Stomach (tissue), 19 donors: ENCODE measurements at places on chromosomes 3 and 15. TPM values are rescaled to one million over a fixed set of nuclear protein-coding genes. Genes with fewer than 3 reads are reported as not detected.
A peak's percentile ranks its signal among the peaks of the same experiment; 100 is the strongest.

DNA sequence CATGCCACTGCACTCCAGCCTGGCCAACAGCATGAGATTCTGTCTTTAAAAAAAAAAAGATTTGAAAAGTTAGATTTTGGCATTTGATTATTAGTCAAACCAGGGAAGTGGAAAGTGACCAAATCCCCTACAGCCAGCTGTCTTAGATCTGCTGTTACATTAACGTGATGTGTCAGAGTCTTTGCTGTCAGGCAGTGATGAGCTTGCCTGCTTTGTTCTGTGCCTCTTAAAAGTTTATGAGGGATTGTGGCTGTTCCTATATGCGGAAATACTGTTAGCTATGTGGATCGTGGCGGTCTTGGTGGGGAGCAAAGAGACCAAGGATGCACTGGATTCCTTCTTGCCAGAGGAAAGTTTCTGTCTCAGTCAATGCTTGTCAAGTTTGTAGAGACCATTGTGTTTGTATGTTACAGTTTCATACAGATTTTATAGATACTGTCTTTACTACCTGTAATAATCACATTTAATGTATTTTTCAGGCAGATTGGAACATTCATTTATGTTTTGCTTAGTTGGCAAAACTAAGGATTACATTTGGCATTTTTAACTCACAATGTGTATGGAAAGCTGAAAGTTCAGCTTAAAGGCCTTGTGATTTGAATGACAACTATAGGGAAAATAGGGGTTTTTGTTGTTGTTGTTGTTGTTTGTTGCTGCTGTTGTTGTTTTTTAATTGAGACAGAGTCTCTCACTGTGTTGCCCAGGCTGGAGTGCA lies 137.4 kb downstream of the VPS8 start:
- DNase-seq = no peak

DNA sequence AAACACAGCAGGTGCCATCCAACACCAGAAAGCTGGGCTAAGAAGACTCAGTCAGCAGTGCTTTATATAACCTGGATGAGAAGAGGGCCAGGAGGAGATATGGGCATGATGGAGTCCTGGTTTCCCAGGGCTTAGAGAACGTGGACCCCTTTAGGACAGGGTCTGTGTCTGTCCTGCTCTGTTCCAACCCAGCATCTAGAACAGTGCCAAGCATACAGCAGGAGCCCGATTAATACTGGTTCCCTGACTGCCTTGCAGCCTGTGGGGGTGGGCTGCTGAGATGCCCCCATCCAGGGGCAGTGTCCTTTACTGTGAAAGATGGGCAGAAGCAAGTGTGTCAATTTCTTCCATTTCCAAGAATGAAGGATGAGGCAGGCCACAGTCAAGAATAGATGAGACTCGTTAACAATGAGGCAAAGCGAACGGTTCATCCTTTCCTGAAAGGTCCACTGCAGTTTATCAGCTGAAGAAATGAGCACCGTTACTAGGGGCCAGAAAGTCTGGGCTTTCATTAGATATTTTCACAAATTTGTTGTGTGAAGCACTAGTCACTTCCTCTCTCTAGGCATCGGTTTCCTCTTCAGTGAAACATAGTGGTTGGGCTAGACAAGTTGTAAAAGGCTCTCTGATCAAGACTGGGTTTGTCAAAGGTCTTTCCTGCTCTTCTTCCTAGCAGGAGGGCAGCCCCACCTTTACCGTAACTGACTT lies 72.0 kb upstream of the HERC1 start:
- DNase-seq = peak; percentile 32

- DNase-seq = no peak
Observed at GRCh38 chr3:150972366-150973071, at the start of gene CLRN1. Gene CLRN1, minus strand, starts transcription at chr3:150972727. Its CDS starts 19 bp downstream, at chr3:150972708.

- DNase-seq = no peak
Observed at GRCh38 chr3:168531116-168531515, 435.4 kb upstream of the GOLIM4 start.

Gene VIPR1
- 10.1 TPM for total RNA-seq

Gene PIERCE2
- total RNA-seq = 2.8 TPM

Gene VEPH1
- 5.8 TPM for total RNA-seq

Gene MEF2A
- total RNA-seq = 17.7 TPM

Gene TRAT1
- not detected for total RNA-seq

Gene BLOC1S6
- total RNA-seq = 12.7 TPM

Gene CD200R1
- total RNA-seq = not detected
